Colonic mucosa (tissue), 4 donors: ENCODE measurements at places on chromosomes 16 and 17. TPM values are rescaled to one million over a fixed set of nuclear protein-coding genes. Genes with fewer than 3 reads are reported as not detected.

- peak; percentile 34 for DNase-seq
Measured at GRCh38 chr16:11797957-11798299, 870 bp upstream of the ZC3H7A start.

- DNase-seq, result no peak
Measured at GRCh38 chr17:9044772-9045463, 23.6 kb downstream of the NTN1 start.

DNA sequence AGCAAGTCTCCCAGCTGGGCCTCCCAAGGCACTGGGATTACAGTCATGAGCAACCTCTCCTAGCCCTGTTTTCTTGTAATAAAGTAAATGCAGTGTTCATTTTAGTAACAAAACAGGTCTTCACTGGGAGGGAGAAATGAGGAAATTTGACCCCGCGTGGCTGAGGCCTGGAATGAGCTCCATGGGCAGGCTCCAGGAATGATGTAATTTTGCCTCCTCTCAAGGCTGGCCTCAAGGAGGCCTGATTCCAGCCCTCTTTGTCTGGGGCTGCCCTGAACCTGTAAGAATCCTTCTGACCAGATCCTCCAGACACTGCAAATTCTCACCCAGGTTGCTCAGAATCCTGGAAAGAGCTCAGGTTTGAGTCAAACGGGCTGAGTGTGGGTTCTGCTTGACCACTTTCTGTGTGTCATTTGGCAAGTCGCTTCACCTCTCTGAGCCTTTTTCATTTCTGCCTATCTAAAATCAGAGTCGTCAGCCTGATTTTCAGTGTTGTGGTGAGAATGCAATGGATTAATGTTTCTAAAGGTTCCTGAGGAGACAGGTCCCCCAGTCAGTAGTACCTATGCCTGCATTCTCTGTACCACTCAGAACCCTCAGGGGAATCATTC is 57.1 kb downstream of the RAB11FIP4 start:
- DNase-seq, result no peak

P4HB gene
- total RNA-seq, result 719 TPM

GGT6 gene
- total RNA-seq, result 163 TPM
